ENCODE measurements at places on chromosomes 1 and 21.

- DNase-seq = no peak
Measured at GRCh38 chr1:225747566-225747965, 30.1 kb upstream of the SRP9 start.

DNA sequence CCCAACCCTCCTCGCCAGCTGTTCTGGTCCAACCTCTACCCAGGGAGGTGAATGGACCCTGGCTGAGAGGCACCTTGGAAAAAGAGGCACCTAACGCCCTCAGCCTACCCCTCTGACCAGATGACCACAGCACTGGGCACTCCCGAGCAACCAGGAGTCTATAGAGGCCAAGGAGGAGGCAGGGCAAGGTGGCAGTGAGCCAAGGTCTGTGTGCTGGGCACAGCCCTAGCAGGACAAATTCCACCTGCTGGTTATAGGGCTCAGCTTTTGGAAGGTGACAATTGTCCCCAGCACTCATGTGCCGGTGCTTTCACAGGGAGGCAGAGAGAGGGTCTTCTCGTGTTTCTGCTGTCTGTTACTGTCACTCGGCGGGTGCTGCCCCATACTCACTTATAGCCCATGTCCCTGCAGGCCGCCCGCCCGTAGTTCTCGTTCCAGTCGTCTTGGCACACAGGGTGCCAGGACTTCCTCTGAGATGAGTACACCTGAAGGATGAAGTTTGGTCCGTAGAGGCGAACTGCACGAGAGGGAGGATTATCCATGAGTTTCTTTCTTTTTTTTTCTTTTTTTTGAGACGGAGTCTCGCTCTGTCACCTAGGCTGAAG is 27.8 kb downstream of the TMPRSS2 start:
- no peak for DNase-seq

DNA sequence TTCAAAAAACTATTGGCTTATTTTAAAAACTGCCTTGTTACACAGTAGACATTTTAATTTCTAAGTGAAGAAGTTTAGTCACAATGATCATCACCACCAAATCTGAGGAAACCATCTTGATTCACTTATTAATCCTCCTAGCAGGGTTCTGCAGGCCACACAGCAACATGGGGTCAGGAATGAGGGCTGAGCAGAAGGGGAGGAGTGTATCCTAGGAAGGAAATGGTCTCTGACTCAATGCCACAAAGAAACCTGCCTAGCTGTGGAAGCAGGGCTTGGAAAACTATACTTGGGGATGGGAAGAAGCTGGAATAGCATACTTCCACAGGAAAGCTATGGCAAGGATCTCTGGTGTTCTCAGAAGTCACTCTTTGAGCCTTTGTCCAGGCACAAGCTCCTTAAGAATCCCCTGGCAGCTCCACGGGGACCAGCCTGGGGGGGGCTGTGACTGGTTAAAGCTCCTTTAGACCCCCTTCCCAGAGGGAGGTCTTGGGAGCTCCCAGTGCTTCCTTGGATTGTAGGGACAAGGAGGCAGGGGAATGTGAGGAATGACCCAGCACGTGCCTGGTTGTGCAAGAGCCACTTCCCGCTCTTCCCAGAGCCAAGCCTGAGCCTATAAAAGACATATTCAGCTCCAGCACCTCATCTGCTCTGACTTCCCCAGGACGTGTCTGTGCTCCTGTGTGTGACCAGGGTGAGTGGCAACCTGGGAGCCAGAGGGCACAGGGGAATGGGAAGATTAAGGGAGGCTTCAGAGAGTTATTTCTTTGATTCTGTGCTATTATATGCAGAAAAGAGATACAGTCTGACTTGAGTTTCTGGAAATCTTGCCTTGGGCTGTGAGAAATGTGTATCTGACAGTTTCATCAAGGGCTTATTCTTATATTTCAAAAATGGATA is at the start of gene LCE2A:
TSS of gene LCE2A (plus strand) at position 645 of the 900 bp plus-strand sequence. CDS start 557 bp downstream, outside the sequence.
- no peak for DNase-seq

DNA sequence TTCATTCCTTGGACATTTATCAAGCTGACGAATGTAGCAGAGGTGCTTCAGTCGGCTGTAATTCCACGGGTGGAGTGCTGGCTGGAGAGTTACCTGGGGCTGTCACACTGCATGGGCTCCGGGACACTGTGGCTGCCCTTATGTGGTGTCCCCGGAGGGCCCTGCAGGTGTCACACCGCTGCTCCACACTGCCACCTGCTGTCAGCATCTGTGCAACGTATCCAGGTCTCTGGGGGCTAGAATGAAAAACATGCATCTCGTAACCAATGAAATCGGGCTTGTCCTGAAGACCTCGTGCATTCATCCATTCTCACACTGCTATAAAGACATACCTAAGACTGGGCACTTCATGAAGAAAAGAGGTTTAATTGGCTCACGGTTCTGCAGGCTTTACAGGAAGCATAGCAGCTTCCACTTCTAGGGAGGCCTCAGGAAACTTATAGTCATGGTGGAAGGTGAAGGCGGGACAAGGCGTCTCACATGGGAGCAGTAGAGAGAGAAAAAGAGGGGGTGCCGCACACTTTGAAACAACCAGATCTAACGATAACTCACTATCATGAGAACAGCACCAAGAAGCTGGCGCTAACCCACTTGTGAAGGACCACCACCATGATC is 46.7 kb upstream of the PCBP3 start:
- no peak for DNase-seq

DNA sequence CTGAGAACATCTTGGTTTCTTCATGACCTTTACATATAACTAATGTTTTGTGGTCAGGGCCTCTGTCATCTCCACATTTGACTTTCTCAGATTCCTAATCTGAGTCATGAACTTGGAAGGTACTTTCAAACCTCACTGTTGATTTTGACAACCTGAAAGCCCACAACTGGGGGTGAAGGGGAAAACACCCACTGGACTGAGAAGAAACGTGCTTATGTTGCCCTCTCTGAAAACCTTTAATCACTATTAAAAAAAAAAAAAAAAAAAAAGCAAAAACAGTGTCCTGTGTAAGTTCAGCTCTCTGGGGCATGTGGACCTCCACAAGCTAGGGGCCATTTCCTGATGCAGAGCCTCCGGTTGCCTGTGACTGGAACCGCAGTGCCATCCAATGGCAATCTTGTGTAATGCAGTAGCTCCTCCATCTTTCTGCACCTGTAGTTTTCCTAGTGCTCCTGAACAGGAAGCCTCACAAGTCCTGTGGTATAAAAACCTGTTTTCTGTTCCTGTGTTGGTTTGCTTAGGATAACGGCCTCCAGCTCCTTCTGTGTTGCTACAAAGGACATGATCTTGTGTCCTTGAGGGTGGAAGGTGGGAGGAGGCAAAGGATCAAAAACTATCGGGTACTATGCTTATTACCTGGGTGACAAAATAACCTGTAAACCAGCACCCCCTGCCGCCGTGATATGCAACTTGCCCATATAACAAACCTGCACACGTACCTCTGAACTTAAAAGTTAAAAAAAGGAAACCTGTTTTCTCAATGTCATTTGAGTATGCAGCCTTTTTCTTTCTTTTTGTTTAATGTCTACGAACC is 124.5 kb downstream of the ZNF648 start:
- DNase-seq = peak; percentile 86

DNA sequence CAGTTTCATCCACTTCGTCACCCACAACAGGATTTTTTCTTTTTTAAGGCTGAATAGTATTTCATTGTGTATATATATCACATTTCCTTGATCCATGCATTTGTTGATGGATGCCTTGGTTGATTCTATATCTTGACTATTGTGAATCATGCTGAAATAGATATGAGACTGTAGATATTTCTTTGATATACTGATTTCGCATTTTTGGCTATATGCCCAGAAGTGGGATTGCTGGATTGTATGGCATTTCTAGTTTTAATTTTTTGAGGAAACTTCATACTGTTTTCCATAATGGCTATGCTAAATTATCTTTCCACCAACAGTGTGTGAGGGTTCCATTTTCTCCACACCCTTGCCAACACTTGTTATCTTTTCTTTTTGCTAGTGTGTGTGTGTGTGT is 5.0 kb downstream of the GUCA2B start:
- no peak for DNase-seq

DNA sequence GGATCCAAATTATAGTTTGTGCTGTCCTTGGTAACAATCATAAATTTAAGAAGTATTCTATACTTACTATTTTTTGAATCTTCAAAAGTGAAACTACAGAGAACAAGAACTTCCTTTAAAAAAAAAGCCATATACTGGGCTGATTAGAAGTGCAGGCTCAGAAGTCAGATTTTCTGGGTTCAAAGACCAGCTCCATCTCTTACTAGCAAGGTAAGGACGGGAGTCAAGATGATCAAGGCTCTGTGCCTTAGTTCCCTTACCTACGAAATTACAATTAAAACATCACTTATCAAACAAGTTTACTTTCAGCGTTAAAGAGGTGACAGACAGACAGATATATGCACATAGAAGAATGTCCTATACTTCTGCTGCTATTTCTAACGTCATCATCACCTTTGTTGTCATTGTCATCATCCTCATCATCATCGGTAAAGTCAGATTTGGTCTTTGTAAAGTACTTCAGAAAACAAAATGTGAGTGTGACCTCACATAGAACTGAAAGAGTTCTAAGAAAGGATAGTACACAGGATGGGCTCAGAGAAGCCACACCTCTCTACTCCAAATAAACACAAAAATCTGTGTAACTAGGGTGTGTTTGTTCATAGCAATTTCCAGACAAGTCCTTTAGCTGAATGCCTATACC is 178.7 kb downstream of the VAV3 start:
- DNase-seq = no peak

DNA sequence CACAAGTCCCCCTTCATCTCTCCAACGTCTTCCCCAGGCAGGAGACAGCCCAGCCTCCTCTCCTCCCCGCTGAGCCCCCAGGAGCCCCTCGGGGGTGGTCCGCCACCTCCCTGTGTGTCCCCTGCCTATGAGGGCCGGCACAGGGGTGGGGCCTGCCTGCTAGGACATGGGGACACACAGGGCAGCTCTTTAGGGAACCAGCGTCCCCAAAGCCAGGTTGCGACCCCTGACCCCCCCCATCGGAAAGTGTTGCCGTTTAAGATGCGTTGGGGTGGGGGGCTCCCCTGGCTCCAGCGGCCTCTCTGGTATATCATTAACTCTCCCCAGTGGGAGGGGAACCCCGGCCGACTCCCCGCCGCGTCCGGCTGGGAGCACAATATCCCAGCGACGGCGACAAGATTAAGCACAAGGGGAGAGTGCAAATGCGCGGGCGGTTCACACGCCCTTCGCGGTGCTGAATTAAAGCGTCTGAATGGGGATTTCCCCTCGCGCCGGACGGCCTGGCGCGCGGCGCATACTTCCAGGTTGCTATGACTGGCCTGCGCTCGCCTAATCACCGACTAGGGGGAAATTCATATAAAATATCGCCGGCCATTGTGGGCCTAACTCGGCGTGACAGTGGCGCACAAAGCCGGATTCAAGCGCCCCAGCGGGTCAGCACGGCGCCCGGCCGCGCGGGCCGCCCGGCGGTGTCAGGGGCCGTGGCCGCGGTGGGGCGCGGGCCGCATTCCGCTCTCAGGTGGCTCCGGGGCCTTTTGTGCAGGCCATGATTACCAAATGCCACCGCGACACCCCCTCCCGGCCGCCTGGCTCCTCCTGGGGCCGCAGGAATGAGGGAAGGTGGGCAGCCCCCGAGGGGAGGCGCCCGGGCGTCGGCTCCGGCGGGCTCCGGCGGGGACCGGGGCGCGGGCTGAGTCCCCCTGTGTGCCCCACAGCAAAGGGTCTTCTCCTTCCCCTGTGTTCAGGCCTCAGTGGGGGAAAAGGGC is 30.9 kb downstream of the WNT3A start:
- no peak for DNase-seq

DNA sequence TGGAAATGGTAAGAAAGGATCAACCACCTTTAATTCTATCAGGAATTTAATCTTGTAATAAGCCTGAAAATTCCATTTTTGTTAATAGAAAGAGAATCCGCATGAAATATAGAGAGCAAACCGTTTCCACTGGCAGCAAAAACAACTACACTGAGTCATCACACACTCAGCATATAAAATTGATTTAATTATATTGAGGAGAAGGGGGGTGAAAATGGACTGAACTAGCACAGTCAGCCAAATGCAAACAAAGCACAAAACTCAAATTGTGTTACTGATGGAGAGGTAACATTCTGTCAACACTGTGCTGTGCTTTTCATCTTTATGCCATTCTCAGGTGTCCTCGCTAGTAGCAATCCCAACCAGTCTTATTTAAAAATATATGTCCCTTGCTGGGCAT is 1583.9 kb downstream of the MRPL39 start:
- DNase-seq = no peak

DNA sequence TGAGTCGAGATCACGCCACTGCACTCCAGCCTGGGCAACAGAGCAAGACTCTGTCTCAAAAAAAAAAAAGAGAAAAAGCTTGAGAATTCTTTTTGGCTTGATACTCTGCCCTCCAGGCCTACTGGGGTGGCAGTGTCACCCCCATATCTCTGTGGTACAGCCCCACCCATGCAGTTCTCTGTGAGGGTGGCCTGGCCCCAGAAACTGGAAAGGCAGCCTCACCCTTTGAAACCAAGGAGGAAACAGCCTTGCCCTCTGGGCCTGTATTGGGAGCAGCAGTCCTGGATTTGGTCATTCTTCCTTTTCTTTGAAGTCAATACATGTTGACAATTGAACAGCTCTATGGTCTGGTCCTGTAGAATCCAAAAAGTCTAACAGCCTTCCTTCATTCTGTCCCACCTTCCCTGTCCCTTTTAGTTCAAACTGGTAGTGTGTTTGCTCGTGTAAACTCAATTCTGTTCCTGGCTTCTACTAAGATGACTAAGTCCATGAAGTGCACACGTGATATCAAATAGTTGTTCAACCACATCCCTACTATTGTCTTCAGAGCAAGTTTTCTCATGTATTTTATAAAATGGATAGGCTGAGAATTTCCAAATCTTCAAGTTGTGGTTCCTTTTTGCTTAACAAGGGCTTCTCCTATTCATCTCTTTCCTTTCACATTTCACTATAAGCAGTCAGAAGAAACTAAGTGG is 13.2 kb downstream of the ST7L start:
- DNase-seq = no peak

- DNase-seq = no peak
Measured at GRCh38 chr1:19199329-19199968, 10.6 kb downstream of the UBR4 start.

GRCh38 chr1:145962157-145963102 is 1.9 kb downstream of the ANKRD34A start:
- DNase-seq = no peak

GRCh38 chr1:181151378-181152326 is 63.2 kb downstream of the IER5 start:
- no peak for DNase-seq

GRCh38 chr21:35036465-35037383 is 12.4 kb downstream of the RUNX1 start:
- DNase-seq = no peak

- DNase-seq = no peak
Measured at GRCh38 chr1:71641903-71642302, 561.1 kb upstream of the ZRANB2 start.

GRCh38 chr1:104884939-104885338 is 1135.2 kb downstream of the AMY1C start:
- DNase-seq = no peak

DNA sequence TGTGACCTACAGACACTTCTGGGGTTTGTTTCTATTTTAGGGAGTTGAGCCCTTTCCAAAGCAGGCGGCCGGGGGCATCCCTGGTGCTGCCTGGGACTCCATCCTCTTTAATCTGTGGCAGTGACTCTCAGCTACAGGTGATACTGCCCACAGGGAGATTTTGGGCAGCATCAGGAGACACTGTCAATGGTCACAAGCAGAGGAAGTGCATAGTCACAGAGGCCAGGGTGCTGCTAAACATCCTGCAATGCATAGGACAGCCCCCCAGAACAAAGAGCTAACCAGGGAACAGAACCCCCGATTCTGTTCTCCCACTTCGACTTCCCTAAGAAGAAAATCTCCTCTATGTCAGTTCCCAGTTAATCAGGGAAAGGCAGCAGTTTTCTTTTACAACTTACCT is 66.2 kb downstream of the TEX35 start:
- DNase-seq = no peak

Data from GM12878 (cell line).